HEK293T (cell line): ENCODE measurements at places on chromosomes 16 and 17.

- DNase-seq: no peak
Measured at GRCh38 chr16:57906382-57907316, 64.3 kb downstream of the CNGB1 start.

- DNase-seq: peak; percentile 28
Measured at GRCh38 chr16:54817432-54817831, 113.2 kb upstream of the IRX5 start.

- no peak for DNase-seq
Measured at GRCh38 chr17:56119936-56120335, 33.3 kb upstream of the ANKFN1 start.

DNA sequence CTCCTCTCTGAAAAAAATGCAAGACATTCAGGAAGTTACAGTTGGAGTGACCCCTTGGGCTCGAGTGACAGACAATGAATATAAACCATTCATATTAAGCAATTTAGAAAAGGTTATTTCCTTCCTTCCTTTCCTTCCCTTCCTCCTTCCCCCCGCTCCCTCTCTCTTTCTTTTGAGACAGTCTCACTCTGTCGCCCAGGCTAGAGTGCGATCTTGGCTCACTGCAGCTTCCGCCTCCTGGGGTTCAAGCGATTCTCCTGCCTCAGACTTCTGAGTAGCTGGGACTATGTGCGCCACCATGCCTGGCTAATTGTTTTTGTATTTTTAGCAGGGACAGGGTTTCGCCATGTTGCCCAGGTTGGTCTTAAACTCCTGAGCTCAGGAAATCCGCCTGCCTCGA is 13.2 kb downstream of the PSMD12 start:
- no peak for DNase-seq

DNA sequence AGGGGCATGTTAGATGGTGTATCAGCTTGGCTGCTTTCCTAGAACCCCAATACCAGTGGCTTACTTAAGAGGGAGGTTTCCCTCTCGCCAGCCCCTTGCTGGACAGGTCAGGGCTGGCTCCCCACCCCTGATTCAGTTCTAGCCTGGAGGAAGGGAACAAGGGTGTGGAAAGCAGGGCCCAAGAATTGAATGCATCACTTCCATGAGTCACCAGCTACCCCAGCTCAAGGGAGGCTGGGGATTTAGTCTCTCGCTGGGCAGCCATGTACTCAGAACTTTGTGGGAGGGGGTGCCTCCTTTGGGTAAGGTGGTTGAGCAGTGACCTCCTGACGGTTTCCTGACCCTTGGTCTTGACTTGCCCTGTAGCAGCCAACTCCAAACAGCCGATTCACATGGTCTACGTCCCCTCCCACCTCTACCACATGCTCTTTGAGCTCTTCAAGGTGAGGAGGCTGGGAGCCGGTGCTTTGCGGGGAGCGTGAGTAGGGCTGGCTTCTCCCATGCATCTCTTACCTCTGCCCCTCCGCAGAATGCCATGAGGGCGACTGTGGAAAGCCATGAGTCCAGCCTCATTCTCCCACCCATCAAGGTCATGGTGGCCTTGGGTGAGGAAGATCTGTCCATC is 12.8 kb downstream of the PDK2 start:
- DNase-seq: no peak

GRCh38 chr16:12757546-12757945 is 46.1 kb downstream of the CPPED1 start:
- no peak for DNase-seq

DNA sequence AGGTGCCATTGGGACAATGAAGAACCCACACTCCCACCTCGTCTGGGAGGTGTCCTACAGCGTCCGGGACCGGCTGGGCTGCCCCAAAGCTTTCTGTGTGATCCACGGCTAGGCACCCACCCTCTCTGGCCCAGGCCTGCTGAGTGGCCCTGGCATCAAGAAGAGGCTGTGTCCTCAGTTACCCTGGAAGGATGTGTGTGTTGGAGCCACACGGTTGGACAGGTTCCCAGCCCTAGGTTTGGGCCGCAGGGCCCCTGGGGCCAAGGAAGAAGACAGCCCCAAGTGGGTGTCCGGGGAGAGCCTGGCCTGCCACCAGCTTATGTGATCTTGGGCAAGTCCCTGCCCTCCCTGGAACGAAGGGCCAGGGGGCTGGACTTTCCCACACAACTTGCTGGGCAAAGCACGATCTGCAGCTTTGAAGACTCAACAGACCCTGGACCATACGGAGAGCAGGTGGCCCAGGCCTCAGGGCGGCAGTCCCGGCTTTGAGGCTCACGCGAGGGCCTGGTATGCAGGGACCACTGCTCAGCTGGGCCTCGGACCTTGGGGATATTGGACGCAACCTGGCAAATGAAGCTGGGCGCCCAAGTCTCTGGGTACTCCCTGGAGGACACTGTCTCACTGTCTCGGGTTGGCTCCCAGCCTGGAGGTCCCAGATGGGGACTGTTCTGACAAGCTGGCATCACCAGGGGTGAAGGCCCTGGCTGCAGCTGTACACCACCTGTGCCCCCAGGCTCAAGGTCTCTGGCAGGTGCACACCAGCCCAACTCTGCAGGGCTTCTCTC is 17.5 kb downstream of the MYBBP1A start:
- no peak for DNase-seq

DNA sequence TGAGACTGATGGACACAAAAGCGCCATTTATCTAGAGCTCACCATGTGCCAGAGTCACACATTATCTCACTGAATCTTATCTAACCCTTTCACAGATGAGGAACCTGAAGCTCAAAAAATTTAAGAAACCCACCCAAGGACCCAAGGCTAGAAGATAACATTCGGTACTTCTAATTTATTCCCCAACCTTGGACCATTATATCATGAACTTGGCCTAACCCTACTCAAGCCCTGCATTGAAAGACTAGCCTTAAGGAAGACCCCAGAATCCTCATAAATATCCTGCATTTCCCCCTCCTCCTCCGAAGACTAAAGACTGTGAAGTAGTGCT is 548 bp upstream of the DYNC1LI2 start:
- DNase-seq: no peak
